Stimulated activated CD8-positive, alpha-beta memory T cell treated with anti-CD3 and anti-CD28 coated beads, Interleukin-4, amount 100 ng/mL, for 24 hours (primary cell): ENCODE measurements at places on chromosomes 2 and 18.

GRCh38 chr2:2134037-2134436, 197.0 kb downstream of the MYT1L start:
- DNase-seq = no peak

DNA sequence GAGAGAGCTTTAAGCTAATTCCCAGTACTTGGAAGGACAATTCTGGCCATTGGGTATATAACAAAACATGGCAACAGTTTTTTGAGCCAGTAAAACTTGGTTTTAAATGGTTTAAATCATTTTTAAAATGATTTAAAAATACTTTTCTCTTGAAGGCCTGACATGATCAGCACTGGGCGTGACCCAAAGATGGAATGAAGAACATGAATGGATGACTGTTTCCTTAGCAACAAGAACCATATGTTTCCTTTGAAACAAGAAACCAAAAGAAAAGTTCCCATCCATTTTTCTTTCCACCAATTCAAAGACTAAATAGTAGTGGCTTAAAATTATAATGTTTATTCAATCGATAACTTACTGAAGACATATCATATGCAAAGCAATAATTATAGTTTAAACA, 348.3 kb upstream of the FIGN start:
- no peak for DNase-seq

DNA sequence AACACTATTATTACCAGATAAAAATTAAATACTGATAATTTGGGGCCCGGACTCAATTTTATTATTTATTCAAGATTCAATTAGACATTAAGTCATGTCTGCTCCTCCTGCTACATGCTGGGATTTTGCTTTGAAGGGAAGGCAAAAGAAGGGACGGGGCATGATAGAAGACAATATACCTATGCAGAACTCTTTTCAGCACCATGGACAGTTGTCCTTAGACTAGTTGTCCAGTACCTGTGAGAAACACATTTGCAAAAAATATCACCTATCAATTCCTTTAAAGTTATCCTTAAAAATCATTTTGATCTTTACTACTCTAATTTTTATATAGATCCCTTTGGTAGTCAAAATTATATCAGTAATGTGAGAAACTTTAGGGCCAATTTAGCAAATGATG, 100.2 kb upstream of the SULT1C3 start:
- DNase-seq = no peak

DNA sequence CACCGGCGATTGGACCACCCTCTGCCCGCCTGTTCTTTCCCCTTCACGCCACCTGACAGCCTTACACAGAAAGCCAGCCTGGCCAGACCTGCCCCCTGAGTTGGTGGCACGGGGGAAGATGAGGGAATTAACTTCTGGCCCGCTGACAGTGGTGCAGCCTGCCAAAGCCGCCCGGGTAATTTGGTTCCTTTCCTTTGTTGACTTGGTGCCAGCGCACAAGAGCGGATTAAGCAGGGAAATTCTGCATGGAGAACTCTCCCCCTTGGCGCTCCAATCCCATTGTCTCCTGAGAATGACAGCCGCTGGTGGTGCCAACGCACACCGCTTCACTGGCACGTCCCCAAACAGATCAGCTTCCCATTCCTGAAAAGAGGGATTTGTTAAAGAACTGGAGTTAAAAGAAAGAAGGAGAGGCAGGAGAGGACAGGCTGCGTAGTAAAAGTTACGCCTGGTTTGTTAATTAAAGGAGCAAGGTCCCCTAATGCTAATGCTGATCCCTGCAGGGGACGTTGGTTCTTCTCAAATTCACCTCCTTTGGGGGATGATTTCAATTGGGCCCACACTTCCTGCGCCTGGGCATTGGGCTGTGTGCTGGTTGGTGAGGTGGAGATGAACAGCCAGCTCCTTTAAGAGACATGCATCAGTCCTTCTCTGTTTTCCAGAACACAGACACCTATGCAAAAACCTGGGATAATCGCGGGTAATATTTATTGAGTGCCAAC, 286.8 kb downstream of the MYCN start:
- no peak for DNase-seq

GRCh38 chr2:43070030-43070429, 156.4 kb downstream of the ZFP36L2 start:
- DNase-seq = no peak
